ENCODE measurements at places on chromosomes 4 and X.

DNA sequence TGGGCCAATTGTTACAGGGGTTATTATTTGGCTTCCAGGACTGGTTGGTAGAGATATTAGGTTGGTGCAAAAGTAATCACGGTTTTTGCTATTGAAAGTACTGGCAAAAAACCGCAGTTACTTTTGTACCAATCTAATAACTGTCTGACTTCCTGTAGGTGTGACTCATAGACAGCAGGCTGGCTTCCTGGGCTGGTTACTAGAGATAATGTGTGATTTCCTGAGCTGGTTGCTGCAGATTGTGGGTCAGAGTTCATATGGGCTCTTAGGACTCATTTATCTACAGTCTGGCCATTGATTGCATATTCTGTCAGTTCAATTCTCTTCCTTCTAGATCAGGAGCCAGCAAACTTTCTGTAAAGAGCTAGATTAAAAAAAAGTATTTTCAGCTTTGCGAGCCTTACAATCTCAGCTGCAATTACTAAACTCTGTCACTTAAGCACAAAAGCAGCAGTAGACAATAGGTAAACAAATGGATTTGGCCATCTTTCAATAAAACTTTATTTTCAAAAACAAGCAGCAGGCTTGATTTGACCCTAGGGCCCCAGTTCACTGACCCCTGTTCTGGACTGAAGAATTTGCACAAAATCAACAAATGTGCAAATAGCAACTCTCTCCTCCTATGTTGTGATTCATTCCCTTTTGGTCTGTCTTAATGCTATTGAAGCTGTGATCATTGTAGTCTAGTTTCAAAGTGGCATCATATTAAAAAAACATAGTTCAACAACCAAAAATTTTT lies 50.8 kb upstream of the BOD1L1 start:
- no peak for DNase-seq

DNA sequence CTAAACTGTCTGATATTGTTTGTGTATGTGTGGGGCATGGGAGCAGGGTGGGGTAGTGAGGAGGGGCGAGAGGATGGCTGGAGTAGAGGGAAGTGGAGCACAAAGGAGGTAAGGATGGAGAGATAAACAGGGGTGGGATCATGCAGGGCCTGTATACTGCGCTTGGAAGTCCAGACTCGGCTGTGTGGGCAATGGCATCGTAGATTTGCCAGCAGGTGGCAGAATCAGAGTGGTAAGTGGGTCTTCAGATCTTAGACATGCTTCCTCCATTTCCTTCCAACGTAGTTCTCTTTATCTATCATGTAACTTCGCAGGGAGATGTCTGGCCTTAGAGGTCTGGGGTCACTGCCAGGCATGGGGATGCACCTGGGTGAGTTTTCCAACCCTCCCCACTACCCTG lies 155.5 kb downstream of the PDGFRA start:
- DNase-seq, result peak; percentile 14

DNA sequence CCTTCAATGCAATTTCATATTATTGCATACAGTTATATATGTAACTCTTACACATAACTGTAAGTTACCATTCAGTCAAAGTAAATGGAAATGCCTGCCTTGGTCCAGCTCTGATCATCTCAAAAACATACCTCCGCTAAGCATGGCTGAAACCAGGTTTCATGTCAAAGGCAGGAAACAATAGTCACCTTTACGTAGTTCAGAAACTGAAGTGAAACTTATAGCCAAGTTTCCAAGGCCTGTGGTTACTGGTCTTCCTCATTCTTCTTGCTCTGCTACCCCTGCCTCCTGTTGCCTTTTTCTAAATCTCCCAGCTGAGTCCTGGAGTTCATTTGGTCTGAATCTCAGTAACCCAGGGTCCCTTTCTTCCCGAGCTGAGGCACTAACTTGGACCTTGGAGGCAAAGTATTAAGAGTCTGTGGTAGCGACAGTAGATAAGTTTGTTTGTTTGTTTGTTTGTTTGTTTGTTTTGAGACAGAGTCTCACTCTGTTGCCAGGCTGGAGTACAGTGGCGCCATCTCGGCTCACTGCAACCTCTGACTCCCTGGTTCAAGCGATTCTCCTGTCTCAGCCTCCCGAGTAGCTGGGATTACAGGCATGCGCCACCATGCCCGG lies 30.8 kb downstream of the DAPP1 start:
- no peak for DNase-seq

GRCh38 chr4:170122252-170122651 lies 32.5 kb upstream of the AADAT start:
- no peak for DNase-seq

DNA sequence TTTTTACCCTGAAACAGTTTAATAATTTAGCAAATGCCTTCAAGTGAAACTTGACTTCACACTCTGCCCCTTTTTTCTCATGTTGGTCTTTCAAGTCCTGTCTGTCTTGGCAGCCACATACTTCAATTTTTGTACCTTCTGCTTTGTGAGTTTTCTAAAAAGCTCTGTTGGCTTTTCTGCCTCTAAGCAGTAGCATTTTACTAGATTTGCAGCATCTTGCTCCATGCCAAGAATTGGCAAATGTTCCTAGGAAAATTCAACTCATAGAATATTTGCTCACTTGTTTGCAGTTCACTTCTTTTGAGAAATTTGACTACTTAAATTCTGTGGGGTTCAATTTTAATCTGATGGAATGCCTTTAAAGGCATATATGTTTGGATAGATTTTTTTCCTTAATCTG lies 59.2 kb downstream of the FAM47A start:
- no peak for DNase-seq

DNA sequence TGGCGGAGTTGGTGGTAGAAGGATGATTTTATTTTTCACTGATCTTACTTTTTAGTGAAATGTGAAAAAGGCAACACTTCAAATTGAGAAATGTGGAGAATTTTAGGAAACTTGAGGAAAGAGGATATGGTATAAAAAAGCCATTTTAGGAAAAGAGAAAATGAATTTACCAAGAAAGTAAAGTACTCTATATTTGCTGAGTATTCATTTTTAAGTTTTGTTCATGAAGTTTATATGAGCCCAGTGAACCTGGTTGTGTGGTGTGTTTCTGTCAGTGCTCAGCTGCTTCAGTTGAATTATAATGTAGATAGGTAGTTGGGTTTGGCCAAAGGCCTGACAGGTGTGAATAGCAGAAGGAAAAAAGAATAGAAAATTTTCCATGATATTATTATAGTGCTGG lies 345.5 kb upstream of the FSTL5 start:
- DNase-seq, result no peak

DNA sequence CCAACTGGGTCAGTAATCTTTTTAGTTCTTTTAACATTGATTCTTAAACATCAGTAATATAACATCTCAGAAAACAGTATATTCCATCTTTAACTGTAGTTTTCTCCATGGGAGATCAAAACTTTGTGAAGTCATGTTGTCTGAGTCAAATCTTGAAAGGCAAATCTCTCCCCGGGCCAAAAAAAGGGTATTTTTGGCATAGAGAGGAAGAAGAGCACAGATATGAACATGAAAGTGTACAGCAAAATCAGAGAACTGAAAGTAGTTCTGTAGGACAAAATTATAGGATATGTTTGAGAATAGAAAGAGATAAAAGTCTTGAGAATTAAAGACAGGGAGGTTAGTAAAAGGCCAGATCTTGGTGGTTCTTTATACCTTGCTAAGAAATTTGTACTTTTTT lies 176.4 kb upstream of the GYPA start:
- no peak for DNase-seq

- no peak for DNase-seq
These were observed 13.7 kb upstream of the XAGE2 start for GRCh38 chrX:52355108-52355507.

- no peak for DNase-seq
These were observed 443.0 kb downstream of the GPM6A start for GRCh38 chr4:175369087-175369486.

GRCh38 chr4:99144070-99144469 lies at the start of gene ADH4:
Gene ADH4, minus strand, starts transcription at chr4:99144297. Its CDS starts 75 bp downstream, at chr4:99144222.
- DNase-seq, result peak; percentile 64

DNA sequence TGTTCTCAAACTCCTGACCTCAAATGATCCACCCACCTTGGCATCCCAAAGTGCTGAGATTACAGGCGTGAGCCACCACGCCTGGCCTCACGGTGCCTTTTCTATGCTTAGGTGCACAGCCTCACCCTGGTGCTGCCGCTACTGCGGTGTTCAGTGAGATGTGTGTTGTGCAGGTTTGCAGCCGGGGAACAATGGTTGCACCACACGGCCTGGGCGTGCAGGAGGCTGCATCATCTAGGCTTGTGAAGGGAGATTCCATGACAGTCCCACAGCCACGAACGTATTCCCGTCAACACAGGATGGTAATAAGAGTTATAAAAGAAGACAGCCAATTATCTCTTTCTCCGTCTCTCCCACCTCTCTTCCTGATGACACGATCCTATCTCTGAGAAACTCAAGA lies 22.0 kb downstream of the CPLX1 start:
- no peak for DNase-seq

DNA sequence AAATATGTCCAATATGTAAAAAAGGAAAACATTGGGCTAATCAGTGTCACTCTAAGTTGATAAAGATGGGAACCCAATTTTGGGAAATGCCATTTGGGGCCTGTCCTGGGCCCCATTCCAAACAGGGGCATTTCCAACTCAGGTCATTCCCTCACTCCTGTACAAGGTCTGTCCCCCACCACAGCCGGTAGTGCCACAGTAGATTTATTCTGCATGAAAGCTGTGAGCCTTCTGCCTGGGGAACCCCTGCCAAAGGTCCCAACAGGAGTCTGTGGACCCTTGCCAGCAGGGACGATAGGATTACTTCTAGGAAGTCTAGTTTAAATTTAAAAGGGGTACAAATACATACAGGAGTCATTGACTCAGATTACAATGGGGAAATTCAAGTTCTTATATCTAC lies 317.6 kb upstream of the GNPDA2 start:
- no peak for DNase-seq

DNA sequence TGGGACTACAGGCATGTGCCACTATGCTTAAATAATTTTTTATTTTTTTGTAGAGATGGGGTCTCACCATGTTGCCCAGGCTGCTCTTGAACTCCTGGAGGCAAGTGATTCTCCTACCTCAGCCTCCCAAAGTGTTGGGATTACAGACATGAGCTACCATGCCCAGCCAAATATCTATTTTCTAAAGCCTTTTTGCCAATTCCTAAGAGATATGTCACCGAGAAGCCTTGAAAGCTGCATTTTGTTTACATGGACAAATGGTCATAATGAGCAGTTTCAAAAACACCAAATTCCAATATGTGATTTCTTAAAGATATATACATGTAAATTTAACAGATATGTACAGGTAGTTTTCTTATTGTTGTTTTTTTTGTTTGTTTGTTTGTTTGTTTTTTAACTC lies 33.0 kb upstream of the PGRMC2 start:
- DNase-seq, result no peak

DNA sequence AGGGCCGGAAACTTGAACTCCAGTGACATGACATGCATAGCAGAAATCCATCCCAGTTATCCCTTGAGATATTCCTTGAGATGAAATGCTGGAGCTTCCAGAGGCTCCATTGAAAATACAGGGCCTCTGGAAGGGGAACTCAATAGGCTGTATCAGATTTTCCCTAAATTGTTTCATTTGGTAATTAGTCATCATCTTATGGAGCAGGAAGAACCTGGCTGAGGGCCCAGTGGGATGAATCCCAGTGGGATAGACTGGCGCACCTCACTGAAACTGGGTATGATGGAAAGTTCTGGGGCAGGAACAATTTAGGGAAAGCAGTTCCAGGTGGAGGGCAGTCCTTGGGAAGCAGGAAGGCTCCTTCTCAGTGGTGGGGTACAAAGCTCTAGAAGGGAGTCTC lies 307.8 kb upstream of the DIPK2B start:
- no peak for DNase-seq

DNA sequence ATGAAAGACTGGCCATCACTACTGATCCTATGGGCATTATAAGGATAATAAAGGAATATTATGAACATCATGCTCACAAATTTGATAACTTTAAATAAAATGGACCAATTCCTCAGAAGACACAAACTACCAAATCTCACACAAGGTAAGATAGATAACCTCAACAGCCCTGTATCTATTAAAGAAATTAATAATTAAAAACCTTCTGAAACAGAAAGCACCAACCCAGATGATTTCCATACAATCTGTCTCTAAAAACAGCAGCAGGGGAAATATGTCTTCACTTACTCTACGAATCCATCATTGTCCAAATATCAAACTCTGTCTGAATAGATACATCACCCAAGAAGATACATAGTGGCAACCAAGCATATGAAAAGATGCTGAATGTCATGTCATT lies 55.2 kb downstream of the LCORL start:
- no peak for DNase-seq
